GM10248 (cell line): ENCODE measurements at places on chromosomes 7 and 10.

GRCh38 chr10:46019569-46020343 is 10.7 kb downstream of the NCOA4 start:
- DNase-seq: no peak

- DNase-seq: no peak
Observed at GRCh38 chr10:113519681-113520115, 33.2 kb upstream of the HABP2 start.

- no peak for DNase-seq
Observed at GRCh38 chr7:149462101-149462520, 1.2 kb upstream of the ZNF777 start.

DNA sequence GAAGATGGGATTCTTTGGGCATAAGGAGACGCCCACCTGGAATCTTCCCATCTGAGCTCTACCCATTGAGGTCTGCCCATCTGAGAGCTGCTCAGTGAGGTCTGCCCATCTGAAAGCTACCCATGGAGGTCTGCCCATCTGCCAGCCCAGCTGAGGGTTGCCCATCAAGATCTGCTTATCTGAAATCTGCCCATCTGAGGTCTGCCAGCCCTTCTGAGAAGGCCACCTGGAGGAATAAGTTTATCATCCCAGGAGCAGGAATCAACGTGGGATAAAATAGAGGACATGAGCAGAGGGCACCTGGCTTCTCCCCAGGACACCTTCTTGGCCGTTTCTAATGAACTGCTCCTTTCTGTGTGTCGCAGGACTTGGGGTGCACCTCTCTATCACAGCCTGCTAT is 35.3 kb upstream of the PDZD8 start:
- no peak for DNase-seq

DNA sequence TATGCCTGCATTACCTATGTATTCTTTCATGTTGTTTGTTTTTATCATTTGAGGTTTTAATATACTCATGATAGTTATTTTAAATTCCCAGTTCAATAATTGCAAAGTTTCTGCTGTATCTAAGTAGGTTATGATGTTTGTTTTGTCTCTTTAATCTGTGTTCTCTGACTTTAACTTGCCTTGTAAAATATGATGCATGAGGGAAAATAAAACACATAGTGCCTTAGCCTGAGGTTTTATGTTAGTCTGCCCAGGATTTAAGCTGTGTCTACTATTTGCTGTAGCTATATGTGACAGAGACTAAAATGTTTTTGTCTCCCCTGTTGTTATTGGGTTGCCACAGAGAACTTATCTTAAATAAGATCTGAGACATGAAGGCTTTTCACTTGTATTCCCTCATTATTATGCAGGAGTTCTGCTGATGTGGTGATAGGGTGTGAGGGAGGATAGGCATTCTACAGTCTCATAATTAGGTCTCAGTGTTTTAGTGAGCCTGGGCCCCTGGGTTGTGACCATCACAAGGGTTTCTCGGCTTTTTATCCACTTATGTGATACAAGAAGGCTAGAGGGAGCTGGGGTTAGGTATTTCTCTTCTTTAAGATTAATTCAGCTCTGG is 582.5 kb downstream of the CNTNAP2 start:
- DNase-seq: no peak

GRCh38 chr10:76329891-76330575 is 898.6 kb downstream of the LRMDA start:
- DNase-seq: no peak

DNA sequence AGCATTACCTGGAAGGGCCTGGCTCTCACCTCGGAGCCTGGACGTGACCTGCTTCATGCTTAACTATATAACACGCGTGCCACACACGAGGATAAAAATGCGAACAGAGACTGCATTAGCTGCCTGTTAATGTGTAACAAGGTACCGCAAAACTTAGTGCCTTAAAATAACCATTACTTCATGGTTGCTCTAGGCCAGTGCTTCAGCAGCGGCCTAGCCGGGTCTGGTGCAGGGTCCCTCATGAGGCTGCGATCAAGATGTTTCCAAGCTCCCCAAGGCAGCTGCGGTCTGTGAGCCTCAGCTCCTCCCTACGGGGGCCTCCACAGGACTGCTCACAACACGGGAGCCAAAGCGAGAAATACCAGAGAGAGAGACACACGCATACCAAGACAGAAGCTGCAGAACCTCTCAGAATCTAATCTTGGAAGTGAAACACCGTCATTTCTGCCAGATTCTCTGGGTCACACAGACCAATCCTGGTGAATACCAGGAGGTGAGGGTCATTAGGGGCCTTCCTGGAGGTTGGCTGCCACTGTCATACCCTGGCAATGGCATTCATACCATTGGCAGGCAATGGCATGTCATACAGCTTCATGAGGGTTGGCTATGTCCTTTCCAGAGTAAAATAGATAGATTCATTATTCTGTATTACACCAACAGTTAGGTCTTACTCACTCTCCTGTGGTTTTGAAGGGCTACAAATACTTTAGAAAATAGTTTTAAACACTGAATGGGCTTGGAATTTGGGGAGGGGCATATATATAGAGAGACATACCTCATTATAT is 94.5 kb downstream of the HIPK2 start:
- DNase-seq: no peak

DNA sequence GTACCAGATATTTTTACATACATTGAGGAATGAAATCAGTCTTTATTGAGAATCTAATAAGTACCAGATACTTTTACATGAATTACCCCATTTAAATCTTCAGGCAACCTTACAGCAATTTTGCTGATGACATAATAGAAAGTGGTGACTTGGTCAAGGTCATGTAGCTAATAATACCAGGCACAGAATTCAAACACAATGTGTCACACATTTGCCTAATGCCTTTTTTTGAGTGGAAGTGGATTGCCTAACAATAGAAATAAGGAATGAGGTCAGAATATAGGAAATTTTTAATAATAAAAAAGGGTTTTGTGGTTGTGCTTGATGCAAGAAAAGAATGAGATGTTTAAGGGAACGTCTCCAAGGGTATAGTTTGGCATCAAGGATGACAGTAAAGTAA is 466.6 kb upstream of the IGFBP3 start:
- no peak for DNase-seq

DNA sequence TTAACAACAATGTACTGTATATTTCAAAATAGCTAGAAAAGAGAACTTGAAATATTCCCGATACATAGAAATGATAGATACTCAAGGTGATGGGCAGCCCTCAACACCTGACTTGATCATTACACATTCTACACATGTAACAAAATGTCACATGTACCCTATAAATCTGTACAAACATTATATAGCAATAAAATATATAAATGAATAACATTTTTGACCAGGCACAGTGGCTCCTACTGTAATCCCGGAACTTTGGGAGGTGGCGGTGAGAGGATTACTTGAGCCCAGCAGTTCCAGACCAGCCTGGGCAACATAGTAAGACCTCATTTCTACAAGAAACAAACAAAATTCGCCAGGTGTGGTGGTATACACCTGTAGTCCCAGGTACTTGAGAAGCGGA is 659.5 kb upstream of the NRP1 start:
- no peak for DNase-seq

DNA sequence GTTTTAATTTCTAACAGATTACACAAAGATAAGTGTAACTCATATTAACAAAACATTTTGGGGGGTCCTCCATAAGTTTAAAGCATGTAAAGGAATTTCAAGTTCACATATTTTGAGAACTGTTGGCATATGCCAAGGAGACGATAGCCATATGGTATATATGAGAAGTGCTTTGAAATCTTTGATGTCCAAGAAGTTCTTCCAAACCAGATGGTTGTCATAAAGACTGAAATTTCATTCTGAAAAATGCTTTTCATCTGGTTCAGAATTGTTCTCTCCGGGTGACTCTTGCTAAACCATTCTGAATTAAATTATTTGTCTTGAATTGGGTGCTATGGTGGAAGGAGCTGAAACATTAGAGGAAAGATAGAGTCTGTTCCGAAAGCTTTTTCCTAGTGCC is 513.0 kb upstream of the AKR1E2 start:
- DNase-seq: no peak

DNA sequence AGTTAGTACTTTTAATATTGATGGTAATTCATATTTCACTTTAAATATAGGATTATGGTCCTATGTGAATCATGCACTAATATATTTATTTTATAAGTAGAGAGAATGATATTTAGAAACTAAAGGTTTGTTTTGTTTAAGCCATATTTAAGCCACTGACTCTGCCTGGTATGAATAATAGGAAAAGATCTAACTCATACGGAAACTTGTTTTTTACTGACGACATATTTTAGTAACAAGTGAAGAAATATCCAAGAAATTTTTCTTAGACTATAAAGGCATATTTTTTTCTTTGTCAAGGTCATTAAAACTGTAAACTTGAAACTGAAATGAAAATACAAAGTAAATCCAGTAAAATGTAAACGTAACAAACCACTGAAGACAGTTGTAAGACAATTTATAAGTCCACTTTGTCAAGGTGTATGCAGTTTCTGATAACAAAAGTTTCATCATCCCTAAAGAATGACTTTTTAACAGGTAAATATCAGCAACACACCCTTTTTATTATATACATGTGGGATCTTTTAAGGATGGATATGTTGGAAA is 147.1 kb downstream of the PHF14 start:
- no peak for DNase-seq

DNA sequence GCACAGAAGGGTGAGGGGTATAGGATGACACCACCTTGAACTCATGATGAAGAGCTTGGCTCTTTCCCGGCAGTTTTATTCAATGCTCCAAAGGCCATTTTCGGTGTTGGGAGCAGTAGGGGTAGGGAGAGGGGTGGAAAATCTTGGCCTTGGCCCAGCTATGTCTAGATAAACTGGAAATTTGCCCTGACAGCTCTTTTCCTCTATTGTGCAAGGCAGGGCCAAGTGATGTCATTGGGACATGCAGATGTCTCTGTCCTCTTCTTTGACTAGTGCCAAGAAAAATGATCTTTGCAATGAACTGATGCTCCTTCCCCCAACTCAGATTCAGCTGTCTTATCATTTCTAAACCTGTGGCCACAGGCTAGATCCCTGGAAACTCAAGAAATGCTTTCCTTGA is 27.7 kb upstream of the PRKCQ start:
- no peak for DNase-seq

- no peak for DNase-seq
Observed at GRCh38 chr10:124223711-124224085, 130.3 kb upstream of the CHST15 start.

GRCh38 chr7:24963218-24963617 is 16.8 kb downstream of the OSBPL3 start:
- DNase-seq: no peak

- DNase-seq: no peak
Observed at GRCh38 chr7:66522518-66522917, 106.2 kb upstream of the KCTD7 start.

DNA sequence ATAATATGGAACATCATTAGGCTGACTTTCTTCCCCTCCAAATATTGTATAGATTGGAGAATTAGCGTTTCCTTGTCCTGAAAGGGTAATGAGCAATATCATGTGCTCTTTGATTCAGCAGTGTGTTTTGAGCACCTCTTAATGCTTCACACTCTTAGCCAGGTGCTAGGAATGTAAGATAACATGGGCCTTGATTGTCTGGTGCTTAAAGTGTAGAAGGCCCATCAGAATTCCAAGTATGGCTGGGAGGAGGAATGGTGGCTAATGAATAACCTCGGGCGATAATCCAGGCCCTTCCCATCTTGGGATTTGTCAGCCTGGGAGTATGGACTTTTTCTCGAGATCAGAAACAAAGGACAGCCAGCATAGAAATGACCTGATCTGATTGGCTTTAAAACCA is 8.6 kb downstream of the TSPAN13 start:
- no peak for DNase-seq

DNA sequence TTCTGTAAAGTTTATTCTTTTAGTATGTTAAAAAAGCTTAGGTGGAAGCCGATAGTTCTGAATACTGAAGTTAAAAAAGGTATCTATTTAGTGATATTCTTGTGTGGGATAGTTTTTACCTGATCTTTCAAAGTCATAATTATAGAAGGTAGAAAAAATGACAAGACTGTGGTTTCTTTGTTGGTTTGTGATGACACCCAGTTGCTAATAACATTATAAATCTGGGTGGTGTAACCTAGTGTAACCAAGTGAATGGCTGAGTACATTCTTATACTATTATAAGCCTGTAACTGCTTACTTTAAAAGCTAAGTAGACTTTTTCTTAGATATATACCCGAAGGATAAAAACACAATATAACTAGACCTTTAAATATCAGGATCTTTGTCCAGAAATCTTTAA is 2.3 kb downstream of the CDK13 start:
- no peak for DNase-seq

DNA sequence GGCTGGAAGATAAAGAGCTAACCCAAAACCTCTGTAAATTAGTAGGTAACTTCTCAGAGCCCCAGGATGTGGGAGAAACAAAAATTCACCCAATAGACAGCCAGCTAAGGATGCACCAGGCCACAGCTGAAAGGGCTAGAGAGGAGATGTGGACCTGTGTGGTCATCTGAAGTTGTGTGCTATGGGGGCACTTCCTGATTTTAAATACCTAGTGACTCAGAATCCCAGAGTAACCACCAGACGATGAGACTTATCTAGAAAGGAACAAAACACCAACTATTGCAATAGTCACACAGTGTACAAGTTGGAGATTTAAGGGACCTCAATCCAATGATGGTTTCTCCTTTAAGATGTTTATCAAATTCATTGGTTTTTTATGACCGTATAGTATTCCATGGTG is 408.3 kb upstream of the ANKRD30A start:
- no peak for DNase-seq

DNA sequence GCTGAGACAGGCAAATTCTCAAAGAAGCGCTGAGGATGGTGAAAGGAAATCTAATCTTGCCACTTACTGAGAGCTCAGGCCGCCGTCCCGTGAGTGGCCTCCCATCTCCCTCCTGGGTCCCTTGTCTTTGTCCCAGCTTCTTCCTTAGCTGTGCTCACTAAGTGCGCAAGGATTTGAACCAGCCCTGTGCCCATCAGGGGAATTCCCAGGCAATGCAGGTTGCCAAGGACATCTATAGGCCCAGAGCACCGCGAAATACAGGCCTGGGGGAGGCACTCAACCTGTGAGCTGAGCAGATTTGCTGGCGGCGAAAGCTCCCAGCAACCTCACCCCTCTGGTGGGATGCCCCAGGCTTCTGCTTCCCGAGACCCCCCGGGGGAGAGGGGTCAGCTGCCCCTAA is 64.8 kb downstream of the OAT start:
- DNase-seq: no peak
